Activated T-helper 1 cell treated with anti-CD3 and anti-CD28 coated beads, Interleukin-2, amount 50 U/mL, for 16 hours (primary cell): ENCODE measurements at places on chromosomes 5 and 9.

DNA sequence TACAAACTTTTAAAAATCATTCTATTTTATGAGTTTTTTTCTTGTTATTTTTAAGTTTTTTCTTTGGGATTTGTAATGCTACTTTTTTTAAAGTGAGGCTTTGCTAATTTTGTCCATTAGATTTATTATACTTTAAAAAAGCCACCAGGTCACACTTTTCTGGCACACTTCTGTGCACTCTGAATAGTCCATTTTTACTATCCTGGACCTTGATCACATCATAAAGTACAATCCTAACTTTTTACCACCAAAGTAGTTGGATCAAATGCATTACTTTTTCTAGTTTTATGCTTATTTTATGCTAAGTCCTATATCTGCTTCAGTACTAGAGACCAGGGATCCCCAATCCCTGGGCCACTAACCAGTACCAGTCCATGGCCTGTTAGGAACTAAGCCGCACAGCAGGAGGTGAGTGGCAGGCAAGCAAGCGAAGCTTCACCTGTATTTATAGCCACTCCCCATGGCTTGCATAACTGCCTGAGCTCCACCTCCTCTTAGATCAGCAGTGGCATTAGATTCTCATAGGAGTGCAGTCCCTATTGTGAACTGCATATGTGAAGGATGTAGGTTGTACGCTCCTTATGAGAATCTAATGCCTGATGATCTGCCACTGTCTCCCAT, 16.0 kb downstream of the FRRS1L start:
- no peak for DNase-seq

DNA sequence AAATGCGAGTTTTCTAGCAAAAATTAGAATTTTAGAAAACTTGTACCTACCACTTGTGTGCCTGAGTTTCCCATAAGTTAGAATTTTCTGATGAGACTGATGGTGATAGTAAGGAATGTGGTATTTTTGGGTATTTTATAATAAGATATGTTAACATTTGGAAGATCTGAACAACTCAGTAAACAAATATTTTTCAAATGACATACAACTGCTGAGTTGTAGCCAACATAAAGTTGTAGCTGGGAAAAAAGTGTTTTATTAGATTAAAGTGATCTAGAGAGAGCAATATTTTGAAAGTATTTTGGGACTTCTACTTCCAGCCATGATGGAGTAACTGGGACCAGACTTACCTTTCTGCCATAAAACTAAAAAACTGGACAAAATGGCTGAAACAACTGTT, 37.9 kb downstream of the GEMIN5 start:
- DNase-seq, result no peak

DNA sequence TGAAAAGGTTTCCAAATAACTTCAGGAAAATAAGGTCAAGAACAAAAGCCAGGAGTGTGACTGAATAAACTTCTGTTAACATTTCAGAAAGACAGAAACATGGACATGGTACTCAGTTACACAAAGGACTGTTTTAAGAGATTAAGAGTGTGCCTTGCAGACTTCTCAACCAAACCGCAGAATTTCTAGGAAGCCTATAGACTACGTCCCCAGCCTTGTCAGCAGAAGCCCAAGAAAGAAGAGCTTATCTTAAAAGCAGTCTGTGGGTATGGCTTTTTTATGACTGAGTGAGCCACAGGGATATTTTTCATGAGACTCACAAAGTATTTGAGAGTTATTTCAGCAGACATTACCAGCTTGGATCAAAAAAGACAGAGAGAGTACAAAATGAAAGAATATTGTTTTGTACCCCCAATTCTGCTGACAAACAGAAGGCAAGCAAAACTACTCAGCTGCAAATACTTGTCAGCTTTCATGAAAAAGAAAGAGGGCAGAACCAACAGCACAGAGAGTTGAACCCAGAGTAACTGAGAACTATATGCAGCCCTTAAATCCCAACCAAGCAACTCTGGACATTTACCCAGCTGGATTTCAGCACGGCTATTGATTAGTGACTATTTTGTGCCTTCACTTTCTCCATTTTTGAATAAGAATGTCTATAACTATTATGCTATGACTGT, 711.0 kb upstream of the CTNND2 start:
- no peak for DNase-seq

- DNase-seq, result no peak
Observed at GRCh38 chr5:150186897-150187296, 3.0 kb upstream of the SLC6A7 start.

DNA sequence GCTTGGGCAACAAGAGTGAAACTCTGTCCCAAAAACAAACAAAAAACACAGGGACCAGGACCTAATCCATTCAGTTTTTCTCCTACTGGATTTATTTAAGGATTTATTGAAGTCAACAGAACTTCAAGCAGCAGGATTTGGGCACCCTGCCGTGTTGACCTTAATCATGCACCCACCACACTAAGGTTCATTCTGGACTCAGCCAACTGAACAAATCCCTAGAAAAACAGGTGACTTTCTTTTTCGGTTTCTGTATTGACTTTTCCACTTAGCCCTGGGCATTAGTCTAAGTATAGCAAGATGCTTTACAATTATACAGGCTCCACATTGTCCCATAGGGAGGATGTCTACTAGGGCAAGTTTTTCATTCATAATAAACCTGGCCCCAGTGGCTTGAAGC, 30.0 kb downstream of the ZNF131 start:
- no peak for DNase-seq

GRCh38 chr9:18800579-18800978, 232.4 kb downstream of the SAXO1 start:
- DNase-seq, result no peak

DNA sequence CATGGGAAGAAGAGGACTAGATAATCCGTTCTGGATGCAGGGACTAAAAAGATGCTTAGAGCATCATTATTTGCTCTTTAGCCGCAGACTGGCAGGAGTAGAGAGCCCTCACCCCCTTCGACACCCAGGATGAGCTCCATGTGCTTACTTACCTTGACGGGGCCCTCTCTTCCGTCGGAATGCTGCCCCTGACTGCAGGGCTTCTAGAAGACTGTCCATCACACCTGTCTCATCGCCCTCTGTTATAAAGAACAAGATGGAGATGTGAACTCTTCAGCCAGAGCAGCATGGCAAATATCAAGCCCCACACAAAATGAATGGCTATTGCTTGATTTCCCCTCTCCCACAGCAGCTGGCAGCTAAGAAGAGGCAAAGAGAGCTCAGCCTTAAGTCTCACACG, 35.1 kb downstream of the PCDHGC5 start:
- no peak for DNase-seq

GRCh38 chr5:18027241-18027867, 393.1 kb downstream of the TAF11L14 start:
- DNase-seq, result no peak

DNA sequence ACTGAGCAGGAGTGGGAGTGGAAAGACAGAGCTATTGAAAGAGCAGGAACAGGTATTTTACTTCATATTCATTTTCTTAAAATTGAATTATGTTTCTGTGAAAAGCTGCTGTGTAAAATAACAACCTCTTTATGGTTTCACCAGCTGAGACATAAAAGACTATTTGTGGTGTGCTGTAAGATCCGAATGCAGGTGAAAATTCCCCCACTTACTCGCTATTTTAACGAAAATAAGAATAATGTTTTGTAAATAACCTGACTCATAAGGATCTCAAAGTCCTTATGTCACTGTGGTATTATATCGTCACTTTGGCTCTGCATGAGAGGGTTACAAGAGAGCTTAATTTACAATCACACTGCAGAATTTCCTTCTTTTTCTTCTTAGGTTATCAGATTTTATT, 65.3 kb upstream of the NFIB start:
- DNase-seq, result no peak

GRCh38 chr5:82309091-82309531, 31.0 kb upstream of the RPS23 start:
- no peak for DNase-seq

- DNase-seq, result no peak
Observed at GRCh38 chr9:8221462-8221861, 421.9 kb upstream of the DMAC1 start.

- DNase-seq, result no peak
Observed at GRCh38 chr9:127241354-127241753, 23.2 kb upstream of the GARNL3 start.

DNA sequence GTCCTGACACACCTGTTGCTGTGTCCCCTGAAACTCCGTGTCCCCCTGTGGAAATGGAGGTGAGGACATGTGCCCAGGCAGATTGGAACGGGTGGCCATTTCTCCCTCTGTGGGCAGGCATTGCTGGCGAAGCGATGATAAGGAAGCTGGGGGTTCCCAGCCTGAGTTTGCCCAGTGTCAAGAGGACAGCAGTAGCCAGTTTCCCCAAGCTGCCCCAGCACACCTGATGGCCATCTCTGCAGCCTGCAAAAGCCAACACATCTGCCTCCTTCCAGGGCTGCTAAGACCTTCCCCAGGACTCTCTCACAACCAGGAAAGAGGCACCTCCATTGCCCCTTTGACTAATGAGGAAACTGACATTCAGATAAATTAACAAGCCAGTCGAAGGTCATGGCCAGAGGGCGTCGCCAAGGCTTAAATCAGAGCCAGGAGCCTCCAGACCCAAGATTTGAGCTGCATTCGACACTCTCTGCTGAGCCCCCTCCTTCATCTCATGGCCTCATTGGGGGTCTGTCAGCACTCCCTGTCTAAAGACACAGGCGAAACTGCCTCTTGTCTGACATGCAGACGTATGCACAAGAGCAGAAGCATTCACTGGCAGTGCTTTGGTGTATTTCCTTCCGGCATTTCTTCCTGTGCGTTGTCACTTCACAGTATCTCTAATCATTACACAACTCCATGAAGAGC, 10.4 kb upstream of the WNK2 start:
- no peak for DNase-seq

- DNase-seq, result no peak
Observed at GRCh38 chr9:33297432-33297831, 7.1 kb downstream of the NFX1 start.

- no peak for DNase-seq
Observed at GRCh38 chr5:10301266-10301665, 6.4 kb downstream of the CMBL start.

DNA sequence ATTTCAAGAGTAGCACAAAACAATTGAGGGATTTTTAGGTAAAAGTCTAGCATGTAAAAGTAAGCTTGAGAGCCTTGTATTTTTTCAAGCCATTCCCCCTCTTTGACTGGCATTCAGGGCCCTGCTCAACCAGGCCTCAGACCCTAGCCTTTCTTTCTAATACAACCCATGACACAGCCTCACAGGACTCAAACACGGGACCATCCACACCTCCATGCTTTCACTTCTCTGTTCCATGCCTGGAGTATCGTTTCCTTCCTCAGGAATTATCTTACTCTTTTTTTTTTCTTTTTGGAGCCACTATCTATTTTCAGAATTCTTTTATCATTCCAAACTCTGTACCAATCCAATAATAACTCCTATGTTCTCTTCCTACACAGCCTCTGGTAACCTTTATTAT, 560.2 kb upstream of the CLINT1 start:
- DNase-seq, result no peak

- DNase-seq, result no peak
Observed at GRCh38 chr5:41636605-41637004, 126.2 kb upstream of the PLCXD3 start.
